ENCODE measurements at places on chromosomes 2 and 18.
A peak's percentile ranks its signal among the peaks of the same experiment; 100 is the strongest.

- no peak overlapping the region for H3K27ac ChIP-seq
- no peak for DNase-seq
- no peaks in the 10 kb centered on the region for H3K27me3 ChIP-seq
- H3K36me3 ChIP-seq: peaks cover 3% of the 10 kb centered on the region
Measured at GRCh38 chr2:105592288-105592687, 152.4 kb upstream of the NCK2 start.

GRCh38 chr18:36181441-36181840, 5.9 kb upstream of the MOCOS start:
- H3K36me3 ChIP-seq: peaks cover 7% of the 10 kb centered on the region
- H3K27ac ChIP-seq: no peak overlapping the region
- no peak overlapping the region for H3K4me3 ChIP-seq
- peaks cover 9% of the 10 kb centered on the region for H3K4me1 ChIP-seq

GRCh38 chr2:231467016-231467545, 2.8 kb upstream of the NCL start:
- no peak for DNase-seq
- no peak overlapping the region for H3K4me3 ChIP-seq
- H3K27ac ChIP-seq: no peak overlapping the region
- H3K4me1 ChIP-seq: peaks cover 37% of the 10 kb centered on the region

GRCh38 chr2:102449370-102449974, 23.6 kb upstream of the SLC9A4 start:
- peaks cover 18% of the 10 kb centered on the region for H3K4me1 ChIP-seq
- H3K27ac ChIP-seq: no peak overlapping the region
- no peaks in the 10 kb centered on the region for H3K27me3 ChIP-seq
- peaks cover 4% of the 10 kb centered on the region for H3K36me3 ChIP-seq

GRCh38 chr2:174815526-174815925, 51.3 kb upstream of the CHRNA1 start:
- H3K4me1 ChIP-seq: peaks cover 2% of the 10 kb centered on the region
- H3K36me3 ChIP-seq: no peaks in the 10 kb centered on the region
- H3K27ac ChIP-seq: no peak overlapping the region

DNA sequence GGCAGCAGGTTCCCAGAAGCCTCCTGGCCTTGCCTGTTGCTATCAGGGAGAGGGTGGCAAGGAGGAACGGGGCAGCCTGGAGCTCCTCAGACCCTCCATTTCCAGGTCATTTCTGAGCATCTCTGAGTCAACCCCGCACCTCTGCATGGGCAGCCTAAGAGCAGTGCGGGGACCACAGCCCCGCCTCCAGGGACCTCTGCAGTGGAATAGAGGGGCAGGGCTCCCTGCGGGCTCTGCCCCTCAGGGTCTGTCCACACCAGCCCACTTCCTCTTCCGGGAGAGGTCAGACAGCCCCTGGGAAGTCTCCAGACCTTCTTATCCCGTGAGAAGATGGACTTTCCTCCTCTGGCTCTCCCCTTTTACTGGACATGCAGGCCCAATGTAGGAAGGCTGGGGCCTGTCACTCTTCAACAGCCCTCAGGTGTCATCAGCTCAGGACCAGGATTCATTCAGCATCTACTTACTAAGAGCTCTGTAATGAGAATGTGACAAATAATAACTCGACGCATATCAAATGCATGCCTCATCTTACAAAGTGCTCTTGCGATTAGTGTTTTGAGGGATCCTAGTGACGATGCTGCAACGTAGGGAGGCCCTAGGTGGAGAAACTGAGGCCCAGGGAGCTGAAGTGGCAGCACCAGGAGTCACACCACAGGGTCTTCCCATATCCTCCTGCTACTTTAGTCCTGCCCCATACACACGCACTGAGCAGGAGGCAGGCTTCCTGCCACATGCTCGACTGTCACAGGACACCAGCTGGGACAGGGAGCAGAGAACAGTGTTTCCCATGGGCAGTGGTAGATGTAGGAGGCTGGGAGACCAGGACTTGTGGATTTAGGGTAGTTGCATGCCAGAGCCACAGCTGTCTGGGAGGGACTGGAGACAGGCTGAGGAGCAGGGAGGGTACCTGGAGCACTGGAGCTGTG, 28.0 kb downstream of the SH2D6 start:
- no peak overlapping the region for H3K27ac ChIP-seq
- DNase-seq: no peak
- H3K4me1 ChIP-seq: peaks cover 8% of the 10 kb centered on the region
- H3K27me3 ChIP-seq: no peaks in the 10 kb centered on the region

DNA sequence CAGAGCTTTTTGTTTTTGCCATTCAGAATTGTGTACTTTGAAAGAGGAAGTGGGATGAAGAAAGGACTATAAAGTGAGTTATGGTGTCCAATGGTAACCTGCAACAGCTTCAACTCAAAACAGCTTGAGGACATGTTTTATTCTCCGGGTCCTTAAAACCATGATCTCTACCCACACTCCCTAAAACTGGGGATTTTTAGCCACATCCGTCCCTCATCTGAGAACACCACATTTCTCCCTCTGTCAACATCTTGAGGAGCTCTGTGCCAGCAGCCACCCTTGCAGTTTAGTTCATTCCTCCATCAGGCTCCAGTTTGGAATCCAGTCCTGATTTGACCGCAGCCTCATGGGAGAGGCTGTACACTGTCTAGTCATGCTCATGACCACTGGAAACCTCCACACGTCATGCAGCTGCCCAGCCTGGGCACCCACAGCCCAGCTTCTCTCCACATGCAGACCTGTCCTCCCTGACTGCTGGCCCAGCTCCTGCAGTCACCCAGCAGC, 62.6 kb downstream of the C18orf63 start:
- H3K27me3 ChIP-seq: peaks cover 4% of the 10 kb centered on the region
- H3K36me3 ChIP-seq: no peaks in the 10 kb centered on the region
- peaks cover 52% of the 10 kb centered on the region for H3K4me1 ChIP-seq
- peak overlapping the region; percentile 89 for H3K27ac ChIP-seq

- peaks cover 2% of the 10 kb centered on the region for H3K27me3 ChIP-seq
- peaks cover 3% of the 10 kb centered on the region for H3K36me3 ChIP-seq
- peak overlapping the region; percentile 88 for H3K27ac ChIP-seq
- peaks cover 59% of the 10 kb centered on the region for H3K4me1 ChIP-seq
- H3K4me3 ChIP-seq: peak overlapping the region; percentile 92
- peak; percentile 76 for DNase-seq
Measured at GRCh38 chr2:65055422-65056214, 598 bp upstream of the CEP68 start.

GRCh38 chr2:188628989-188629752, 337.5 kb downstream of the GULP1 start:
- DNase-seq: no peak
- H3K36me3 ChIP-seq: no peaks in the 10 kb centered on the region
- H3K4me1 ChIP-seq: no peaks in the 10 kb centered on the region

- no peaks in the 10 kb centered on the region for H3K4me1 ChIP-seq
- DNase-seq: no peak
- no peak within 1 kb of the TSS for H3K27ac ChIP-seq
- peaks cover 22% of the 10 kb centered on the region for H3K27me3 ChIP-seq
Measured at GRCh38 chr2:219434718-219435525, at the start of gene SPEG. SPEG (plus strand) TSS chr2:219434843; CDS start chr2:219434978, 135 bp downstream.
